ENCODE measurements at places on chromosomes 1 and 21.

GRCh38 chr1:94654919-94655318, 113.4 kb upstream of the F3 start:
- DNase-seq: no peak

- DNase-seq: no peak
These were observed 3.4 kb upstream of the AJAP1 start for GRCh38 chr1:4650981-4651380.

DNA sequence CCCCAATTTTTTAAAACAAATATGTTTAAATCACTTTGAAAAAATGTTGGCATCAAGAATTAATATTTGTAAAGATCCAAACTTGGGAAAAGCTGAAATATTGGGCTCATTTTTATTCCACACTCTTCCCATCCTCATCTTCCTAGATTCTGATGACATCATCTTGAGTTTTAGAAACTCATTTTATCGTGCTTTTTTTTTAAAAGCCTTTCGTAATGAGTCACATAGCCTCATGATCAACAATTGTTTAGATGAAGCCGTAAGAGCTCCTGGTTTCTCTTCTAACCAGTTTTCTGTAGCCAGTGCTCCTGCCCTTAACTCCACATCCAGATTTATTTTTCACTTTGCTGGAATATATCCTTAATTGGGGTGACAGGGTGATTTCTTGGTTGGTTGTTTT, 78.6 kb downstream of the POFUT2 start:
- DNase-seq: no peak

DNA sequence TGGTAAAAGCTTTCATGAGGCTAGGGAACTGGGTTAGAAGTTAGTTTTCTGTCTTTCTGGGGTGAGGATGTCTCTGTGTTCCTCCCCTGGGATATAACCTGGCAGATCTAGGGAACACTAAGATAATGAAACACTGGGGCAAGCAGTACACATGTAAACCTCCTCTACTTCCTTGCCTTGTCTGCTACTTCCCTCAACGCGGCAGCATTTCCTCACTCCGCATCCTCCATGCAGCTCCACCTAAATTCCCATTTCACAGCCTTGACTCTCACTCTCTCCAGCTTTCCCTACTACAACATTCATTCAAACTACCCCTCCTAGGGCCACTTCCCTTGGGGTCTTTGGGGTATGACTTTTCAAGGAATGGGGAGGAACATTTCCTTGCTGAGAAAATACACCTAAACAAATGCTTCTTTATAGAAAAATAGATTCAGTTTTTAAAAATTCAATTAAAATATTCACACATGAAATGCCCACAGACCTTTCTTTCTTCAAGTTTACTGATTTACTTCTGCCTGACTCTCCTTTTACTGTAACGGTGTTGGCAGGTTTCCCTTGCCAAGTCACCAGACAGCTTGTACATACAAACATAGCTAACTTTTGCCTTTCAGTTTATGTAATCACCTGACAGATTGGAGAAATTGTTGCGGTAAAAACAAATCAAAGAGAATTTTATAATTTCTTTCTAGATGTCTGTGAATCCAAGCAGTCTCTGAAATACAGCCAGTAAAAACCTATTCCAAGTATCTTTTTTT, 90.1 kb downstream of the TNFSF18 start:
- no peak for DNase-seq

DNA sequence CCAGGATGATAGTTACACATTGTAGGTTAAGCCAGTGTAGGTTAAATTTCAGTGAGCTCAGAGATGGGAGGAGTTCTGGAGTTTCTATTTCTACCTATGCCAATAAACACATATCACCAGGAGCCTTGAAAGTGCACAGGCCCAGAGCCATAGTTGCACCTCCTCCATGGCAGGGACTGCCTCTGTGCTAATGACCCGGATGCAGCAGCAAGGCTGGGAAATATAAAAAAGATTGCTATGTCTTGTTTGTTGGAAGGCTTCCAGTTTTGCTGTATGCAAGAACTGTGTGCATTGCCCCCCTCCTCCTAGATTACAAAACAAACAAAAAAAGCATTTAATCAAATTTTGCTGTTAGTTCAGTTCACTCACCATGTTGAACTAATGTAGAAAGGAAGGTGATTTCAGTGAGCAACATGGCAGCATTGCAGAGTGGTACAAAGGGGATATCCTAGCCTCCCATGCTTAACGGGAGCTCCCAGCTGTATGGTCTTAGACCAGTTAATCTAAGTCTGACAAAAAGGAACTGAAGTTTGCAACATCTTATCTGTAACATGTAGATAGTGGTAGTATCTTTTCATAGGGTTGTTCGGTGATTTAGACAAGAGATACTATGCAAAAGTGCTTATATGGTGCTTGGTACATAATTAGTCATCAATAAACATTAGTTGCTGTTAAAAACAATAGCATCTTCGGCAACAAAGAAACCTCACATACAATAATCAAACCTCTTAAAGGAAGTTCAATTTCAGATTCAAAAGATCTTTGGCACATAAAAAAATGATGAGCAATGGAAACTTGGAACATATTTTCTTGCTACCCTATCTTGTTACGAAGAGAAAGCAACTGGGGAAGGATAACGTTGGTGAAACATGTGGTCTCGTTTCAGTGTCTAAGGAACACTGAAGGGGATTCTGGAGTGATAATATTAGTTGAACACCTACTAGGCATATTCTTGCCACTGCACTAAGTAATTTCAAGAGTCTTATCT, 309.5 kb downstream of the ASTN1 start:
- DNase-seq: no peak

DNA sequence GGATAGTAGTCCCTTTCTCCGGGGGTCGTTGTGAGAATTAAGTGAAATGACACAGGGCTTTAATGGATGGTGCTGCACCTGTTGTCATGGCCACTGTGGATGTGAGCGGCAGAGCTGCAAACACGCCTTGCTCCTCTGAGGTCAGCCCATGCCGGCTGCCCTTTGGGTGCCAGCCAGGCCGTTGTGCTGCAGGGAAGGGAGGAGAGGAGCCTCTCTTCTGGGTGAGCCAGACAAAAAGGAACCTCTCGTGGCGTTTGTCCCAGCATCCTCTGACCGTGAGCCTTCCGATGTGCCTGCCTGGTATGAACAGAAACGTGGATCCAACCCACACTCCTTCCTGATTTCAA, 383.0 kb upstream of the VAMP3 start:
- no peak for DNase-seq

DNA sequence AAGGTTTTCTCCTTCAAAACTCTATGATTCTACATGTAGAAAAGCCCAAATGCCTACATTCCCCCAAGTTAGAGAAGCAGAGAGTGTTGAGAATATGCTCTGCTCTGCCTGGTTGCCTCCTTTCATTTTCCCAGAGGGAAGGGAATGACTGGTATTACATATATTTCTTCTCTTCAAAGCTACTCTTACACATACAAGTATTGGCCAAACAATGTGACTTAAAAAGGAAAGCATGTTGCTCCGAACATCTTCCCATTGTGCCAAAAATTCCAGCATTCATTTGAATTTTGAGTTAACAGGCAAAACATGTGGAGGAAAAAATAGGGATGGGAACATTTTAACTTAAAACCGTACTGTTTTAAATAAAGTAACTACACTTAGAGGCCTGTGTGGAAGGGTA, 125.2 kb downstream of the COQ8A start:
- no peak for DNase-seq

GRCh38 chr1:48917901-48918603, 141.4 kb upstream of the BEND5 start:
- DNase-seq: no peak

DNA sequence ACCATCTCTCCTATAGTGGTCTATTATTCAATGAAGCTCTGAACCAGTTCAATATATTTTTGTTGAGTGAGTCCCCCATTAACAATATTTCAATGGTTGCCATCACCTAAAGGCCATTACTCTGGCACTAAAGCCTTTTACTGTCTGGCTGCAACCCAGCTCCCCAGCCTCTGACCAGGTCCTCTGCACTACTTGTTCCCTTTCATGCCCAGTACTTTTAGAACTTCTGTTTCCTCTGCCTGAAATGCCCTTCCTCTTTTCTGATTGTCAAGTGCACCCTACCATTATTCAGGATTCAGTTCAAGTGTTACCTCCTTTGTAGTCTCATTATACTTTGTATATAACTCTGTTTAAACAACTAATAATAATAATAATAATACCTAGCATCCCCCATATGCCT, 30.4 kb upstream of the ZFYVE9 start:
- DNase-seq: no peak

GRCh38 chr1:59122527-59122926, 174.4 kb upstream of the FGGY start:
- no peak for DNase-seq

- DNase-seq: no peak
These were observed 105.6 kb upstream of the USH2A start for GRCh38 chr1:216528816-216529215.

- DNase-seq: no peak
These were observed 226.0 kb upstream of the KAZN start for GRCh38 chr1:14372526-14372925.

GRCh38 chr21:41098076-41098475, 69.9 kb upstream of the BACE2 start:
- no peak for DNase-seq

DNA sequence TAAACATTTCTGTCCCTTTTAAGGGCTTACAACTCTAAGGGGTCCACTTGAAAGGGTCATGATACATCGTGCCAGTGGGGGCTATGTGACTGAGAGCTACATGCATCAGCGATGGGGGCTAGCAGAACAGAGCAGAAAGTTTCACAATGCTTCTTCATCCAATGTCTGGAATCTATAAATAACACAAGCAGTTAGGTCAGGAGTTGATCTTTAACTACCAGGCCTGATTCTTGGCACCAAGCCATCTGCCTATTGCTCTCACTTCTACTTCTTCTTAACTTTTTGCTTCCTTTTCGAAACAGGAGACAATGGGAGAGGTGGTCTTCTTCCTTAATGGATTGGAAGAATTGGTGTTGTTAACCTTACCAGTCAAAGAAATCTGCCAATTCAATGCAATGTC, 410.0 kb downstream of the TGFB2 start:
- no peak for DNase-seq

DNA sequence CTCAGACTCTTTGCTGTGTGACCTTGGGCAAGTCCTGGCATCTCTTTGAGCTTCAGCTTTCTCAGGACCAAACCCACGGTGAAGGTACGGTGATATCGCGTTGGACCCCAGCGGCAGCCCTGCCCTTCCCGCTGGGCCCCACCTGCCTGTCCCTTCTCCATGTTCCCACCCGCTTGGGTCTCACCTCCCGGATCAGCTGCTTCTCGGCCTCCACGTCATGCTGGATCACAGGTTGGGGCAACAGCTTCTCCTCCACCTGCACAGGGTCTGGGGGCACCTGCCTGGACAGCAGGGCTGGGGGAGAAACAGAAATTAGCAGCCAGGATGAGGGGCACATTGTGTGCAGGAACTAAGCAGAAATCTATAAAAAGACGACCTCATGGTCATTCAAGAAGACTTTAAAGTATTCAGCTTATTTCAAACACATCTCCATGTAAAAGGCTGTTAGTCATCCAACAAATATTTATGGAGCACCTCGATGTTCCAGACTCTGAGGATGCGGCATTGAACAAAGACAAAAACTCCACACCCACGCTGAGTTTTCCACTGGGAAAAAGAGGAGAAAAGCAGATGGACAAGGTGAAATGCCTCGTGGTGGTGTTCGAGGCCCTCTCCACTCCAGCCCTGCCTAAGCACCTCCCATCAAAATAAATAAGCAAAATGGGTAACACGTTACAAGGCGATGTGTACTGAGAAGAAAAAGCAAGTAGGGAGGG, 19.5 kb downstream of the KIF17 start:
- DNase-seq: no peak

DNA sequence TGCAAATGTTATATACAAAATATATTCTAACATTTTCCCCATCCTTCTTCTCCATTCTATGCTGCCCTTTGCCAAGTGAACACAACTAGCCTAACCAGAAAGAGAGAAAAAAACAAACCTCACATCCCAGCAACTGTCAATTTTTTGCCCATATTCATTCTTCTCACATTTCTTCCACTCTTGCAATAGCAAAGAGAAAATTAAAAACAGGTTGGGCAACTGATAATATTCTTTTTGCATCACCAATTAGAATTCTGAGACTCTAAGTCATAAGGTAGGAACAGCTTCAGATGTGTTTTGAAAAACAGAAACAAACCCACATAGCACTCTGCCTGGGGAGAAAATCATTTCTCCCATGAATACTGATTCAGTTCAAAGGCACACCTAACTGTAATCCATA, 25.2 kb upstream of the EXO1 start:
- DNase-seq: no peak

GRCh38 chr1:209657918-209658317, 5.7 kb upstream of the LAMB3 start:
- DNase-seq: no peak

DNA sequence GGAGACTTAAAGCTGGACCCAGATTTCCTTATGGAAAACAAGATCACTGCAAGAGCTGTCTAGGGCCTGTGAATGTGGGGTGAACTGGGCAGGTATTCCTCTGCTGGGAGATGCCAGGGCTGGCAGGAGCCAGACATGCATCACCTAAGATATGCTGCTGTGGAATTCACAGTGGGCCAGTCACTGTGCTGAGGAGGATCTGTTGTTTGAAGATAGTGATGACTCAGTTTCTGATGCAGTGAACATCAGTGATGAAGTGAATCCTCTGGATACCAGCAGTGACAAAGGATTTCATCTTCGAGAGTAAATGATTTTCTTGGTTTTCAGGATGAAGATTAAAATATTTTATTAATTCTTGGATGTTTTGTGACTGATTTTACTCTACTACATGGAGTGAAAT, 29.9 kb upstream of the CAMSAP2 start:
- DNase-seq: no peak

DNA sequence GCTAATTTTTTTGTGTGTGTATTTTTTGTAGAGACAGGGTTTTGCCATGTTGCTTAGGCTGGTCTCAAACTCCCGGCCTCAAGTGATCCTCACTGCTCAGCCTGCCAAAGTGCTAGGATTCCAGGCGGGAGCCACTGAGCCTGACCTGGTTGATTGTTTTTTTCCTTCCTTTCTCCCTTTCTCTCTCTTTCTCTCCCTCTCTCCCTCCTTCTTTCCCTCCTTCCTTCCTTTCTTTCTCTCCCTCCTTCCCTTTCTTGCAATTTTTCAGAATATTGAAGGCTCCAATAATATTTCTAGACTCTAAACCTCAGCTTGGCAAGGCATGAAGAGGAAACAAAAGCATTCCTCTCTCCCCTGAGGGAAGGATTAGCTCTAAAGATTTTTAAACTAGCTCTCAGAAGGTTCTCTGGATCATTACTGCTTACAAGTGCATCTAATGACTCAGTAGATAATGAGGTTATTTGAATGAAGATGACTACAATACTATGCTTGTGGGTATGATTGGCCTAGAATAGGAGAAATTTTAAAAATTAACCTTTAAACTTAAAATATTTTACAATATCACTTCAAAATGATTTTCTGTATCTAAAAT, 68.5 kb upstream of the GADD45A start:
- DNase-seq: no peak
